H1 (cell line): ENCODE measurements at places on chromosomes 5 and 9. TPM values are rescaled to one million over a fixed set of nuclear protein-coding genes. Genes with fewer than 3 reads are reported as not detected.

- H3K36me3 ChIP-seq = no peaks in the 10 kb centered on the region
- H3K27ac ChIP-seq = no peak overlapping the region
- no peaks in the 10 kb centered on the region for H3K4me1 ChIP-seq
- H3K27me3 ChIP-seq = no peaks in the 10 kb centered on the region
These were observed 117.2 kb upstream of the TBCA start for GRCh38 chr5:77893225-77893860.

- no peak overlapping the region for H3K27ac ChIP-seq
- no peak for DNase-seq
- no peak overlapping the region for H3K4me3 ChIP-seq
- no peaks in the 10 kb centered on the region for H3K4me1 ChIP-seq
These were observed 216.8 kb upstream of the RGMB start for GRCh38 chr5:98556712-98557111.

The ISCA1 gene
- total RNA-seq = 39.0 and 40.0 TPM in 2 replicates

The PDLIM4 gene
- 8.3 and 10.7 TPM in 2 replicates for total RNA-seq

The PTAR1 gene
- total RNA-seq = 75.9 and 84.9 TPM in 2 replicates

The COL27A1 gene
- total RNA-seq = 22.5 and 22.8 TPM in 2 replicates
